Bronchus fibroblast of lung (primary cell): ENCODE measurements at places on chromosomes 3 and 15. TPM values are rescaled to one million over a fixed set of nuclear protein-coding genes. Genes with fewer than 3 reads are reported as not detected.

Gene IL5RA
- total RNA-seq = not detected in 2 replicates

Gene RPL39L
- total RNA-seq = 63.9 and 69.3 TPM in 2 replicates

Gene WNT7A
- total RNA-seq = not detected in 2 replicates

Gene C3orf85
- total RNA-seq = not detected in 2 replicates

Gene RPUSD3
- 51.3 and 56.5 TPM in 2 replicates for total RNA-seq

Gene CYP8B1
- not detected in 2 replicates for total RNA-seq

Gene P2RY14
- not detected in 2 replicates for total RNA-seq

Gene DLEC1
- not detected in 2 replicates for total RNA-seq

Gene GNAT1
- total RNA-seq = not detected in 2 replicates

Gene B2M
- 1,041 and 1,099 TPM in 2 replicates for total RNA-seq

Gene CDC25A
- 10.4 and 16.5 TPM in 2 replicates for total RNA-seq

Gene ATP13A5
- not detected in 2 replicates for total RNA-seq

Gene PEX5L
- total RNA-seq = not detected in 2 replicates

Gene NOX5
- 0.15 TPM in 1 of 2 replicates, not detected in the other for total RNA-seq

Gene DCP1A
- total RNA-seq = 7.3 and 8.7 TPM in 2 replicates

Gene HYKK
- 7.4 TPM in 2 replicates for total RNA-seq

Gene HDAC11
- 8.5 and 11.6 TPM in 2 replicates for total RNA-seq

Gene GOLGA8M
- total RNA-seq = not detected in 2 replicates

Gene SCAMP5
- total RNA-seq = under 0.01 and 0.45 TPM in 2 replicates

Gene ALPK3
- total RNA-seq = 0.74 and 0.84 TPM in 2 replicates

Gene TMF1
- 12.9 and 17.1 TPM in 2 replicates for total RNA-seq

Gene POLQ
- 4.3 and 4.7 TPM in 2 replicates for total RNA-seq

Gene ITIH1
- total RNA-seq = not detected in 2 replicates

Gene SYNPR
- not detected in 2 replicates for total RNA-seq

Gene AADAC
- total RNA-seq = not detected in 2 replicates
